ENCODE measurements at places on chromosomes 1 and 21.

GRCh38 chr1:204477036-204477740 lies 17.4 kb downstream of the PIK3C2B start:
- DNase-seq, result no peak

DNA sequence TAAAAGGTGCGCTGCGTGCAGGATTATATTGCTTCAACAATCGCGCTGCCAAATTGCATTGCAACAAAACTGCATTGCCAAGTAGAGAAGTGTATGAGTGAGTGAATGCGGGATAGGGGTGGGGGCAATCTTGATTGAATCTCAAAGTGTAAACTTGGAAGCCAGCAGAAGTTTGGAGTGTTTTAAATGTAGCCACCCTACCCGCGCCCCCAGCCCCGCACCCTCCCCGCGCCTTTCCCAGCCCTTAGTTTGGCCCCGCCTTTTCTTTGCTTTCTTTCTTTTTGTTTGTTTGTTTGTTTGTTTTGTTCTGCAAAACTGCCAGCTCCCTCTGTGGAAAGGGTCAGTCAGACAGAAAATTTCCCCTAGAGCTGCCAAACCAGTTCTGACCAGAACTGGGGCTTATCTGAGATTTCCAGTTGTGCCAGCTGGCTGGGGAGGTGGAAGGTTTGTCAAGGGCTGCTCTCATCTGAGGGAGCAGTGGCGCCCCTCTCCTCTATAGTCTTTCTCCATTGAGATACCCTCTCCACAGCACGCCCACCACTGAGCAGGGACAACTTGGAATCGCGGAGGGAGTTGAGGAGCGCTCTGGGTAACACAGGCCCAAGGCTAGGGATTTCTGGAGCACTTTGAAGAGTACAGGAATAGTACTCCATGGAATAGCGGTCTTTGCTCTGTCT lies 666 bp upstream of the BEND5 start:
- DNase-seq, result no peak

DNA sequence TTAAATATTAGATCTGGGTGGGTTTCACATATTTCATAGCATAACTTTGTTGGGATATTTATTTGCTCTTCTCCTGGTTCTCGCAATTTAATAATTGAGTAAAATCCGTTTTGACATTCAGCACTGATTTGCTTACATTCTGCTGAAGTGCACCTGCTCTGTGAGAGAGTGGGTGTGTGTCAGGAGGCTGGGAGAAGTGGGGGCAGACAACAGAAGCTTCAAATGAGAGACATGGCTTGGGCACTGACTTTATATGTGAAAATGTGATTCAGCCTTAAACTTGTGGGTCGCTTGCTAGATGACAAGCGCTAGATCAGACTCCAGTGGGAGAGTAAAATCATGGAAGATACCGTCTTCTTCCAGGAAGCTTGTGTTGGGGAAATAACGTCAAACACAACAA lies 32.4 kb upstream of the KCNA2 start:
- no peak for DNase-seq

- no peak for DNase-seq
Measured at GRCh38 chr1:186215636-186216035, 159.4 kb downstream of the TPR start.

DNA sequence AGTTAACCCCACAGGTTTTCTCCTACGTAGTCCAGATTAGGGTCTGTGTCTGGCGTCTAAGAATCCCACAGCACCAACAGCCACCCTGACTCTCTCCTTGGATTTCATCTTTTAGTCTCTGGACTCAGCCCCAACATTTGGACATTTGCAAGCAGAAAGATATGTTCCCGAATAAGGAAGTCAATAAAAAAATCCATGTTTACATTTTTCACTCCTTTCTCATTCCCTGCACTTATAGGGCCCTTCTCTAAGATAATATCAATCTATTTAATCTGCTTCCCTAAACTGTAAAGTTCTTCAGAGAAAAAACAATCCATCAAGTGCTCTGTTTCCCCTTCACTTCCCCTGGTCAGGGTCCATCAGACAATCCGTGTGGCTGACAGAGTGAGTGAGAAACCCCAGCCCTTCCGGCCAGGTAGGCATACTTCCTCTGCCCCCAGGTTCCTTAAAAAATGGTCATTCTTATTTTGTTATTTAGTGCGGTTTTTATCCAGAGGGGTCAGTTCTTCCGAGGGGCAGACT lies 105.9 kb upstream of the CDC42BPA start:
- no peak for DNase-seq

GRCh38 chr1:93616221-93616995 lies 65.2 kb downstream of the BCAR3 start:
- no peak for DNase-seq

Data from inflammatory macrophage treated with lipopolysaccharide for 4 hours (primary cell).